ENCODE measurements at places on chromosomes 13 and 19. TPM values are rescaled to one million over a fixed set of nuclear protein-coding genes. Genes with fewer than 3 reads are reported as not detected.

GRCh38 chr13:46593398-46593797, 40.4 kb downstream of the LRCH1 start:
- no peak overlapping the region for H3K4me3 ChIP-seq
- no peaks in the 10 kb centered on the region for H3K36me3 ChIP-seq
- no peak overlapping the region for H3K27ac ChIP-seq
- DNase-seq = no peak
- H3K27me3 ChIP-seq = no peaks in the 10 kb centered on the region
- H3K4me1 ChIP-seq = peaks cover 22% of the 10 kb centered on the region

GRCh38 chr19:6058518-6059201, 51.6 kb downstream of the RFX2 start:
- no peak overlapping the region for H3K27ac ChIP-seq
- no peaks in the 10 kb centered on the region for H3K36me3 ChIP-seq
- peaks cover 36% of the 10 kb centered on the region for H3K4me1 ChIP-seq
- DNase-seq = peak; percentile 10

GRCh38 chr19:16364231-16364865, 39.7 kb downstream of the KLF2 start:
- H3K27ac ChIP-seq = peak overlapping the region; percentile 94
- DNase-seq = no peak
- peaks cover 81% of the 10 kb centered on the region for H3K4me1 ChIP-seq
- no peaks in the 10 kb centered on the region for H3K27me3 ChIP-seq
- no peak overlapping the region for H3K4me3 ChIP-seq
- H3K36me3 ChIP-seq = no peaks in the 10 kb centered on the region

DNA sequence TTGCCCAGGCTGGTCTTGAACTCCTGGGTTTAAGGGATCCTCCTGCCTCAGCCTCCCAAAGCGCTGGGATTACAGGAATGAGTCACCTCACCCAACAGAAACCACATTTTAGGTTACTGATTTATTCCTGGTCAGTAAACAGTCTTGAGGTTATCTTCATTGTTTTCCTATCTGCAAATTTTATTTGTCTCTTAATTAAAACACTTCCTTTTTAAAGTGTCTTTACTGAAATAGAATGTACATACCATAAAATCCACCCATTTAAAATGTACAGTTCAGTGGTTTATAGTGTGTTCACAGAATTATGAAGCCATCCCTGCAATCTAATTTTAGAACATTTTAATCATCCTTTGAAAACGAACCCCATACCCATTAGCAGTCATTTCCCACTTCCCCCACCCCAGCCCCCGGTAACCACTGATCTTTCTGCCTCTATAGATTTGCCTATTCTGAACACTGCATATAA, 63.0 kb downstream of the MAP4K1 start:
- no peaks in the 10 kb centered on the region for H3K27me3 ChIP-seq
- DNase-seq = no peak
- H3K4me3 ChIP-seq = no peak overlapping the region
- no peak overlapping the region for H3K27ac ChIP-seq
- no peaks in the 10 kb centered on the region for H3K36me3 ChIP-seq

The NLRP11 gene
- not detected for total RNA-seq

GRCh38 chr19:57708641-57709361, at the start of gene ZNF154:
Gene ZNF154 (minus strand): TSS chr19:57709204. CDS start chr19:57708971, 233 bp downstream.
- peak within 1 kb of the TSS; percentile 90 for H3K27ac ChIP-seq
- peaks cover 14% of the 10 kb centered on the region for H3K4me1 ChIP-seq
- H3K4me3 ChIP-seq = peak within 1 kb of the TSS; percentile 56
- H3K27me3 ChIP-seq = no peaks in the 10 kb centered on the region
- DNase-seq = peak; percentile 54

The ANGPTL8 gene
- not detected for total RNA-seq

The ZIC5 gene
- not detected for total RNA-seq

The ZNF730 gene
- not detected for total RNA-seq

GRCh38 chr19:10603084-10603872, 16.2 kb upstream of the AP1M2 start:
- DNase-seq = peak; percentile 76
- peak overlapping the region; percentile 95 for H3K4me3 ChIP-seq
- H3K4me1 ChIP-seq = peaks cover 52% of the 10 kb centered on the region
- H3K36me3 ChIP-seq = no peaks in the 10 kb centered on the region
- H3K27ac ChIP-seq = peak overlapping the region; percentile 99
- no peaks in the 10 kb centered on the region for H3K27me3 ChIP-seq

The NR2C2AP gene
- 14.7 TPM for total RNA-seq

DNA sequence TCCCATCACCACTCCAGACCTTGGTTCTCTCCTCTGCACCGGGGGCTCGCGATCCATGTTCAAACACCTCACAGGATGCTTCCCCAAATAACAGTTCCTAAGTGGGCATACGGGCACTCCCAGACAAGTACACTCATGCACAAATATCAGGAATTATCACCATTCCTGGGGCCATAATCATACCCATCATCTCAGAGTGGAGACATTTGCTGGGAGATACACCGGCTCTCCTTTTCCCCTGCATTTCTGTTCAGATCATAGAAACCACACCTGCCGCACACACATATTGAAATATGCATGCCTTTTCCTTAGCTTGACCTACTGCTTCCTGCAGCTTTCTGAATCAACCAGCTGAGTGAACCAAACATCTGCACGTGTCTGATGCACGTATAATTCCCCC, 33.9 kb upstream of the MBNL2 start:
- no peaks in the 10 kb centered on the region for H3K36me3 ChIP-seq
- H3K27ac ChIP-seq = no peak overlapping the region

GRCh38 chr19:35459414-35460082, 11.5 kb downstream of the FFAR2 start:
- H3K27me3 ChIP-seq = no peaks in the 10 kb centered on the region
- H3K27ac ChIP-seq = no peak overlapping the region
- no peak overlapping the region for H3K4me3 ChIP-seq
- H3K36me3 ChIP-seq = no peaks in the 10 kb centered on the region
- DNase-seq = no peak
- H3K4me1 ChIP-seq = peaks cover 64% of the 10 kb centered on the region

The KLHL1 gene
- total RNA-seq = not detected

The LEUTX gene
- total RNA-seq = not detected

The PABPC3 gene
- 0.18 TPM for total RNA-seq

GRCh38 chr13:41465241-41465847, 8.0 kb downstream of the RGCC start:
- H3K4me3 ChIP-seq = no peak overlapping the region
- H3K36me3 ChIP-seq = peaks cover 14% of the 10 kb centered on the region
- no peaks in the 10 kb centered on the region for H3K27me3 ChIP-seq
- peaks cover 44% of the 10 kb centered on the region for H3K4me1 ChIP-seq
- DNase-seq = peak; percentile 79

- no peak for DNase-seq
- no peak overlapping the region for H3K27ac ChIP-seq
- H3K27me3 ChIP-seq = no peaks in the 10 kb centered on the region
- H3K4me3 ChIP-seq = no peak overlapping the region
- no peaks in the 10 kb centered on the region for H3K36me3 ChIP-seq
- no peaks in the 10 kb centered on the region for H3K4me1 ChIP-seq
These were observed 40.1 kb downstream of the SERTM1 start for GRCh38 chr13:36713887-36714286.

The TBCB gene
- 153 TPM for total RNA-seq

The CFAP97D2 gene
- total RNA-seq = not detected

DNA sequence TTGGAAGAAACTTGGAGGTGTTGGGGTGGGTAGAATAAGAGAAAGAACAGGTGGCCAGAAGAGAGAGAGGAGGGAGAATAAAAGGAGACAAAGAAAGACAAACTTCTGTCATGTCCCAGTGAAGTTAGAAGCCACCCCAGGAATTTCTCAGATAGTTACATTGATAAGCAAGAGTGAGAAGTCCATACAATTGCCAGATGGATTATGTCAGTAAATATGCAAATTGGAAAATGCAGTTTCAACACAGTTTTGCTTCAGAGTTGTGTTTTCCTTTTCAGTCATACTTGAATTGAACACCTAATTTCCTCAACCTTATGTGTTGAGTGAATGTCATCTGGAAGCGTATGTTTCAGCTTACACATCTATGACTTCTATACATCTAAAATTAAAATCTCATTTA, 139.2 kb downstream of the RXFP2 start:
- H3K36me3 ChIP-seq = no peaks in the 10 kb centered on the region
- no peaks in the 10 kb centered on the region for H3K27me3 ChIP-seq
- H3K4me3 ChIP-seq = no peak overlapping the region
- no peak overlapping the region for H3K27ac ChIP-seq
- H3K4me1 ChIP-seq = no peaks in the 10 kb centered on the region

DNA sequence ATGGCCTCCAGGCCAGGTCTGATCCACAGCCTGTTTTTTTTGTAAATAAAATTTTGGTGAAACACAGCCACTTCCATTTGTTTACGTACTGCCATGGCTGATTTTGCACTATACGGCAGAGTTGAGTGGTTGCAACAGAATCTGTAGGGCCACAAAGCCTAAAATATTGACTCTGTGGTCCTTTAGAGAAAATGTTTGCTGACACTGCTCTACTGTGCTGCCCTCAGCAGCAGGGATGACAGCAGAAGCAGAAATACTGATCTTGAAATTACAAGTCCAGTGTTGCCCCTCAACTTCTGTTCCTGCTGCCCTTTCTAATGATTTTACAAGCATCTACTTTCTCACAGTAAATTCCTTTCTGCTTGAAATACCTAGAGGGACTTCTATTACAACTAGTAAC, 245.2 kb downstream of the RGCC start:
- H3K27ac ChIP-seq = no peak overlapping the region
- no peak for DNase-seq
- H3K27me3 ChIP-seq = no peaks in the 10 kb centered on the region
- H3K4me3 ChIP-seq = no peak overlapping the region

GRCh38 chr19:6039566-6040225, 61.8 kb upstream of the RANBP3 start:
- H3K36me3 ChIP-seq = no peaks in the 10 kb centered on the region
- no peaks in the 10 kb centered on the region for H3K4me1 ChIP-seq
- DNase-seq = no peak
- no peak overlapping the region for H3K4me3 ChIP-seq

The SRRM5 gene
- 0.75 TPM for total RNA-seq

DNA sequence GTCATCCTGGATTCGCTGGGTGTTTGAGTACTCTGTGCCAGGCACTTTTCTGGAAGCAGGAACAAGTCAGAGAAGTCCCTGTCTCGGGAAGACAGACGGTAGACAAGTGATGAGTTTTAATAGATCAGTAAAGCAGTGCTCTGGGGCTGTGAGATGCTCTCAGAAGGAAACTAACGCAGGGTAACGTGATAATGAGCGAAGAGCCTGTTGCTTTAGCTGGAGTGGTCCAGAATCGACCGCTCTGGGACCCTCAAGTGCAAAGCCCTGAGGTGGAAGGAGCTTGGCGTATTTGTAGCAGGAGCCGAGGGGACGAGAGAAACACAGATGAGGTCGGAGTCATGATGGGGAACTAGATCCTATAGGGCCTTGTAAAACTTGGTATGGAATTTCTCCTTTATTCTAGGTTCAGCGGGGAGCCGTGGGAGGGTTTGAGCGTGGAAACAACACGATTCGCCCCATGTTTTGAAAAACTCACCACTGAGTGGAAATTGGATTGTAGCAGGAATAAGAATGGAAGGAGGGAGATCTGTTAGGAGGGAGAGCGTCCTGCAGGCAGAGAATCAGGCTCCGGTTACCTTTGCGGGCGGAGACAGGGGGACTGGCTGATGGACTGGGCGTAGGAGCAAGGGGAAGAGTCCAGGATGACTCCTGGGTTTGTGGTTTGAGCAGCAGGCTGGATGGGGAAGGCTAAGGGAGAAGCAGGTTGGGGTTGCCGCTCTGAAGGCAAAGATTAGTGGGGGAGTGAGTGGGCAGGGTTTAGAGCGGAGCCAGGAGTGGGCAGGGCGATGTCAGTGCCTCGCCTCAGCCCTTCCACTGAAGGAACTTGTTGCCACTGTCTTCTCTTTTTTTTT, 763 bp downstream of the POLD1 start:
- peaks cover 21% of the 10 kb centered on the region for H3K4me1 ChIP-seq
- H3K27ac ChIP-seq = peak overlapping the region; percentile 77
- peak overlapping the region; percentile 64 for H3K4me3 ChIP-seq
- peaks cover 24% of the 10 kb centered on the region for H3K36me3 ChIP-seq
- H3K27me3 ChIP-seq = no peaks in the 10 kb centered on the region

- no peaks in the 10 kb centered on the region for H3K36me3 ChIP-seq
- H3K27me3 ChIP-seq = no peaks in the 10 kb centered on the region
- H3K4me3 ChIP-seq = no peak overlapping the region
- no peak overlapping the region for H3K27ac ChIP-seq
These were observed 71.7 kb upstream of the GTF3A start for GRCh38 chr13:27352698-27353097.

- H3K4me3 ChIP-seq = peak within 1 kb of the TSS; percentile 33
- no peak within 1 kb of the TSS for H3K27ac ChIP-seq
- DNase-seq = no peak
- no peaks in the 10 kb centered on the region for H3K27me3 ChIP-seq
- H3K36me3 ChIP-seq = no peaks in the 10 kb centered on the region
These were observed at the start of gene ZNF358 for GRCh38 chr19:7515645-7516151. Gene ZNF358 (plus strand): TSS chr19:7516103. CDS start chr19:7519243, 3,140 bp downstream.

DNA sequence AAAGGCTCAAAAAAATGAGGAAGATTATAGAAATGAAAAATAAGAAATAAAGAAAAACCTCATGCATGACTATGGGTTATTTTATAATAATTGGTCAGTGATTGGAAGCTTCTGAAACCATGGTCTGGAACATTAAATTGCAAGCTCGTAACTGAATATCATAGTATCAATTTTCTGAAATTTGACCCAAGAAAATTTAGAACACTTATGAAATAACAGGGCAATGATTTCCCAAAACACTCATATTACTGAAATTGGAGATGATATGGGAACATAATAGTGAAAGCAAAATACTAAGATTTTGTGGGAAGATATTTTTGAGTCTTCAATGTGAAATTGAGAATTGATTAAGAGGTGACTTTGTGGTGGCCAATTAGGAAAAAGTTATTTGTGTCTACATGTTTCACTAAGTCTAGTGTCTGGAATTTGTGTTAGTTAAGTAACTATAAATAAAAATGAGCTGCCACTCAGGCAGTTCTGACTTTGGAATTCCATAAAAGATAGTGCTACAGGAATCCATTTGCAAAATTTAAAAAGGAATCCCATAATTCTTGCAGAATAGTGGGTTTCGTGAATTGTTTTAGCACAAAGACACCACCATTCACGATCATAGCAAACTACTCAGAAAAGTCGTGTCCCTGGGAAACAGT, 603.0 kb downstream of the LMO7 start:
- DNase-seq = no peak
- H3K4me1 ChIP-seq = no peaks in the 10 kb centered on the region
- H3K4me3 ChIP-seq = no peak overlapping the region
- no peak overlapping the region for H3K27ac ChIP-seq
- H3K27me3 ChIP-seq = no peaks in the 10 kb centered on the region

GRCh38 chr13:20814224-20814910, 40.6 kb upstream of the EEF1AKMT1 start:
- no peak for DNase-seq
- H3K4me3 ChIP-seq = no peak overlapping the region
- no peak overlapping the region for H3K27ac ChIP-seq
- H3K4me1 ChIP-seq = no peaks in the 10 kb centered on the region

GRCh38 chr13:29125934-29126424, 305.8 kb downstream of the MTUS2 start:
- no peaks in the 10 kb centered on the region for H3K4me1 ChIP-seq
- H3K36me3 ChIP-seq = no peaks in the 10 kb centered on the region
- no peak for DNase-seq
- H3K27me3 ChIP-seq = no peaks in the 10 kb centered on the region

- H3K4me3 ChIP-seq = no peak overlapping the region
- DNase-seq = no peak
- no peaks in the 10 kb centered on the region for H3K36me3 ChIP-seq
- H3K4me1 ChIP-seq = no peaks in the 10 kb centered on the region
These were observed 1790.8 kb upstream of the PCDH20 start for GRCh38 chr13:63206461-63206860.

The KLK12 gene
- not detected for total RNA-seq

GRCh38 chr13:43831088-43831487, 44.3 kb upstream of the ENOX1 start:
- no peaks in the 10 kb centered on the region for H3K4me1 ChIP-seq
- no peaks in the 10 kb centered on the region for H3K36me3 ChIP-seq
- H3K27ac ChIP-seq = no peak overlapping the region
